Mucosa of descending colon (tissue), 3 donors: ENCODE measurements at places on chromosomes 1 and 21. TPM values are rescaled to one million over a fixed set of nuclear protein-coding genes. Genes with fewer than 3 reads are reported as not detected.

Gene DMBX1
- not detected for total RNA-seq

Gene KRTAP6-3
- total RNA-seq, result not detected

Gene VAMP3
- total RNA-seq, result 94.3 TPM

Gene KRTAP13-2
- total RNA-seq, result 0.47 TPM

Gene AHCTF1
- 41.6 TPM for total RNA-seq

Gene COL9A2
- total RNA-seq, result 3.4 TPM

Gene PRRX1
- total RNA-seq, result 2.1 TPM

Gene SIK1
- 7.9 TPM for total RNA-seq

Gene OLFML3
- 28.2 TPM for total RNA-seq

Gene LCE2C
- not detected for total RNA-seq

Gene TCP10L
- not detected for total RNA-seq

Gene LCE2B
- not detected for total RNA-seq

Gene COL11A1
- total RNA-seq, result 0.82 TPM

Gene TMIGD3
- 0.87 TPM for total RNA-seq

Gene ARHGEF16
- total RNA-seq, result 101 TPM

Gene PCBP3
- total RNA-seq, result 7.6 TPM

Gene AADACL4
- total RNA-seq, result not detected

Gene ADORA3
- 1.3 TPM for total RNA-seq

Gene MROH9
- total RNA-seq, result not detected

Gene RPTN
- total RNA-seq, result not detected

Gene SPATA17
- 0.36 TPM for total RNA-seq

Gene CFAP74
- total RNA-seq, result 0.13 TPM

Gene PLEKHA6
- 154 TPM for total RNA-seq

Gene CLDN17
- total RNA-seq, result not detected

Gene CFHR5
- not detected for total RNA-seq

Gene SMIM11
- total RNA-seq, result 1.7 TPM

Gene MSH4
- total RNA-seq, result 0.66 TPM
